Stimulated activated CD8-positive, alpha-beta memory T cell treated with anti-CD3 and anti-CD28 coated beads, Interleukin-7, amount 100 ng/mL, for 1 hour (primary cell): ENCODE measurements at places on chromosomes 4 and X.

GRCh38 chr4:3829211-3829955 lies 63.2 kb downstream of the ADRA2C start:
- DNase-seq: no peak

DNA sequence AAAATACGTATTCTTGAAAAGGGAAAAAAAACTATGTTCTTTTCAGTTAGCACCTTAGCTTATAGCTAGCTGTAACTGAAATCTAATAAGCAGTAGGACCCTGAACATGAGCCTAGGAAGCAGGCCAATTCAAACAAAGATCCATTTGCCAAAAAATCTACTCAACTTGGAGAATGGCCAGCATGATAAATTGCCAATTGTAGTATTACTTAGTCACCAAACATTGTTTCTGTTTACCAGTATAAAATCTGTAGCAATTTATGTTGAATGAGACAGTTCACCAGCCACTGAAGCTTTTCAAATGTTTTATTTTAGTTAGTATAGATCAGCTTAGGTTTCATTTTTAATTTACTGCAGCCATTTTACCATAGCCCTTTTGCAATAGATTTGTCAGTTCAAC lies 323.6 kb upstream of the DIPK2B start:
- no peak for DNase-seq

GRCh38 chr4:67743194-67743593 lies 11.0 kb downstream of the GNRHR start:
- no peak for DNase-seq

GRCh38 chrX:13066391-13066790 lies 22.0 kb upstream of the FAM9C start:
- DNase-seq: no peak

- no peak for DNase-seq
Observed at GRCh38 chr4:103429283-103429682, 231.1 kb upstream of the CENPE start.

- DNase-seq: no peak
Observed at GRCh38 chr4:110172972-110173371, 25.4 kb downstream of the ELOVL6 start.

- DNase-seq: no peak
Observed at GRCh38 chrX:29531336-29531735, 684.0 kb upstream of the MAGEB2 start.

GRCh38 chrX:24054182-24055042 lies at the start of gene EIF2S3:
Gene EIF2S3 (plus strand): TSS chrX:24054956. CDS start chrX:24054969, 13 bp downstream.
- DNase-seq: peak; percentile 60

DNA sequence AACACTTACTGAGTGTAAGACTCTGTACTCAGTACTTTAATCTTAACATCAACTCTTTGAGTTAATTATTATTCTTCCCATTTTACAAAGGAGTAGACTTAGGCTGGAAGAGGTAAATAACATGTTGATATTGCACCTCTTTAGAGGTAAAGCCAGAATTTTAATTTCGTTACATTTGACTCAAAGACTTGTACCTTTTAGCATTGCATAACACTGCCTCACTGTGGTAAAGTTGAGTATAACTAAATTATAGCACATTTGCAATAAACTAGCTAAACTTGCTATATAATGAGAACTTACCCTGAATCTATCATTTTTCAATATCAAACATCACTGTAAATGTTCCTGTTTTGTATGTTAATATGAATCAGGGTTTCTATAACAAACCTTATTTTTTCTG lies 218.5 kb downstream of the PRR32 start:
- DNase-seq: no peak

- no peak for DNase-seq
Observed at GRCh38 chrX:103376979-103377324, 614 bp downstream of the BEX3 start.

GRCh38 chrX:47568656-47569295 lies 7.8 kb downstream of the ARAF start:
- DNase-seq: no peak

GRCh38 chr4:58809948-58810347 lies 1699.8 kb upstream of the IGFBP7 start:
- no peak for DNase-seq

GRCh38 chr4:110484767-110485166 lies 8.8 kb downstream of the ENPEP start:
- no peak for DNase-seq

GRCh38 chr4:39888541-39888940 lies 89.2 kb downstream of the PDS5A start:
- no peak for DNase-seq

GRCh38 chr4:142356118-142356759 lies 489.9 kb downstream of the INPP4B start:
- no peak for DNase-seq

- no peak for DNase-seq
Observed at GRCh38 chrX:21723084-21723483, 34.8 kb downstream of the SMPX start.

DNA sequence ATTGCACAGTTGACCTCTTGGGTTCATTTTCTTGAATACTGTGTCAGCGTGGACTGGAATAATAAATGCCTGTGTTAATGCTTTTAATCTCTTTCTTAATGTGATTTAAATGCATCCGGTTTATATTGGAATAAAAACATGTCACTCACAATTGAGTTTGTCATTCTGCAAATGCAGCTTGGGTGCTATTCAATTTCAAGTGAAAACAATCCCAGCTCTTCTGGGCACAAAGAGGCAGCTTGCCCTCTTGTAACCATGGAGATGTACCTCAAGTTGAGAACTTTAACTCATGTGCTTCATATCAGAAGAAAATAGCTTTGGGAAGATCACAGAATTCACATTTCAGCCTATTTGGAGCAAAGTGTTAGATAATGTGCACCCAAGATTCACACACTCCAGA lies 355.7 kb upstream of the GNPDA2 start:
- no peak for DNase-seq

DNA sequence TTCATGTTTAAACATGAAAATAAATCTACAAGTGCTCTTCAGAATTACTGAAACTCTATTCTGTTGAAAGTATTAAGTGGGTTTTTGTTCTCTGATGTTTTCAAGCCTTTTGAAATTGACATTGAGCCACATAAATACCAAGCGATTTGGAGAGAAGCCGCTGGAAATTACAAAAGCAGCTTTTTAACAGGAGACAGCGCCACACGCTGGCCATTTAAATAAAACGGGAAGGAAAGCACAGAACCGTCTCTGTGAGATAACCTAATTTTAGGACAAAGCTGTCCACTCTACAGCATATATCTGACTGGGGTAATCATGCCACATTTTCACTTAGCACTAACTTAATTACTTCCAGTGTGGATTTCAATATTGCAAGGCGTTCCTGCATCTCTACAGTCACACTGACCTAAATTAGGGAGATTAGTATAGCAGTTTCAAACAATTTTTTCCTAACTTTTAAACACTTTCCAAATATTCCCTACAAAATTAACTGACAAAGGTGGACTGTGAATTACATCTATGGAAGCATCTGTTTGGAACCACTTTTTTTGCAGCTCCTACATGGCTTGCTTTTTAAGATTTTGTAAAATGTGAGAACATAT lies 6.8 kb upstream of the ANOS1 start:
- no peak for DNase-seq

GRCh38 chr4:8039290-8039689 lies 99.6 kb upstream of the AFAP1 start:
- no peak for DNase-seq

DNA sequence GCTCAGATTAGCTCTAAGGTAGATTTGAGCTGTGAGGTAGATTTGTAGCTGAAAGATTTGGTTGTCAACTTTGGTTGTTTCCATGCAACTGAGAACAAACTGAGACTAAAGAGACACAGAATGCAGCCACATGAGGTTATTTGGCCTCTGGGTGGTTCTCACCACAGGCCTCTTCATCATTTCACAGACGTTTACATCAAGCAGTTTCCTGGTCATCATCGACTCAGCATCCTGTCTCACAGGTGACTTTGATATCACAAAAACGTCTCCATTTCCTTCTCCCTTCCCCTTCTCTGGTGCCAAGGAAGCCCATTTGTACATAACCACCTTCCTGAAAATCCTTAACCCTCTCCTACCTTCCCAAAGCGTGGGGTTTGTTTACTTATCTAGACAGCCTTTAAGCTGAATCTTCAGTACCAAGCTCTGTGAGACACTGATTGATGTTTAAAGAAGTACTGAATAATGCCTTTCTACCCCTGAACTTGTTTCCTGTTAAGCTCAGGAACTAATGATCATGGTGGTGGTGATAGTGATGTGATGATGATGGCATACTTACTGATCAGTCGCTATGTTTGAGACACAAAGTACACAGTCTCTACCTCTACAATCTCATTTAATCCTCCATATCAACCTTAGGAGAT lies 81.9 kb downstream of the FAM114A1 start:
- no peak for DNase-seq

- no peak for DNase-seq
Observed at GRCh38 chr4:81650606-81651242, 179.0 kb upstream of the RASGEF1B start.

GRCh38 chrX:41507919-41508318 lies 60.8 kb downstream of the NYX start:
- no peak for DNase-seq

DNA sequence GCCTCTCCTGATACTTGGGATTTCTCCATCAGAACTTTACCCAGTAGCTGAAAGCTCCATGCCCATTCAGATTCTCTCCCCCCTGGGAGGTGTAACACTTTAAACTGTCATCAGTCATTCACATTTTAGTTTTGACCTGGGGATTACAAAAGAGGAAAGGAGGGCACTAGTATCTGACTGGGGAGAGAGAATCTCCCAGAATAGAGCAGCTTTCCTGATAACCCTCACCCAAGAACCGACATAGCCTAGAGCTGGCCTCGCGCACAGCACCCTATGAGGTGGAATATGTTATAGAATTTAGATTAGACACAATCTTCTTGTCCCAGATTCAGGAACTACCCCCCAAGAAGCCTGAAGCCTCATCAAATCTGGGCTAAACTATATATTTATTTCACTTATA lies 950.2 kb upstream of the TENM3 start:
- DNase-seq: no peak

DNA sequence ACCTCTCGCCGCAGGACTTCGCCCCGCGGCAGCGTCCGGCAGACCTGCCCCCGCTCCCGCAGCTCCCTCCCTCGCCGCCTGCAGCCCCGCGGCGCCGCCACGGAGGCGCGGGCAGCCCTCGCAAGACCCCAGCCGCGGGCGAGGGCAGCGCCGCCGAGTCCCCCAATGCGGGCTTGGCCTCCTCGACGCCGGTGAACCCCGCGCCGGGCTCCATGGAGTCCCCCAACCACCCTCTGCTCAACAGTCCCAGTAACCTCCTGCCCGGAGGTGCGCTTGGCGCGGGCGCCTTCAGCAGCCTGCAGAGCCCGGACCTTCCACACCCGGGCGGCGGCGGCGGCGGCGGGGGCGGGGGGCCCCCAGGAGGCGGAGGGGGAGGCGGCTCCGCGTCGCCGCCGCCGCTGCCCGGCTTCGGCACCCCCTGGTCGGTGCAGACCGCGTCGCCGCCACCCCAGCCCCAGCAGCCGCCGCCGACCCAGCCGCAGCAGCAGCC lies 1.2 kb downstream of the CPEB2 start:
- DNase-seq: peak; percentile 32

DNA sequence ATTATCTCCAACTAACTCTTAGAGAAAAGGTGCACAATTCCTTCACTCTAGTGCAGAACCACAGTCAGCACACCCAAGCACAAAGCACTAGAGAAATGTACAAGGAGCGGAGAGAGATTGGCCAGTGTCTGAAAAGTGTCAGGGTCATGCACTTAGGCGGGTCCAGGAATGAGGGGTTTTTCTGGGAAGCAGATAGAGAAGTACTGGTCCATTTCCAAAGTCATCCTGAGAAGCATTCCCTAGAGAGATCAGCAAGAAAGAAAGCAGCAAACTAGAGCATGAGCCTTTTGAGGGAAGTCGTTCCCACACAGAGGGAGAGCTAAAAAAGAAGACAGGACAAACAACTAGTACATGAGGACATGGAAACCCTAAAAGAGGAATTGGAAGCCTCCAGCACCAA lies 168.1 kb upstream of the MAP3K15 start:
- DNase-seq: no peak

GRCh38 chr4:47615385-47615784 lies 130.3 kb downstream of the ATP10D start:
- DNase-seq: no peak

DNA sequence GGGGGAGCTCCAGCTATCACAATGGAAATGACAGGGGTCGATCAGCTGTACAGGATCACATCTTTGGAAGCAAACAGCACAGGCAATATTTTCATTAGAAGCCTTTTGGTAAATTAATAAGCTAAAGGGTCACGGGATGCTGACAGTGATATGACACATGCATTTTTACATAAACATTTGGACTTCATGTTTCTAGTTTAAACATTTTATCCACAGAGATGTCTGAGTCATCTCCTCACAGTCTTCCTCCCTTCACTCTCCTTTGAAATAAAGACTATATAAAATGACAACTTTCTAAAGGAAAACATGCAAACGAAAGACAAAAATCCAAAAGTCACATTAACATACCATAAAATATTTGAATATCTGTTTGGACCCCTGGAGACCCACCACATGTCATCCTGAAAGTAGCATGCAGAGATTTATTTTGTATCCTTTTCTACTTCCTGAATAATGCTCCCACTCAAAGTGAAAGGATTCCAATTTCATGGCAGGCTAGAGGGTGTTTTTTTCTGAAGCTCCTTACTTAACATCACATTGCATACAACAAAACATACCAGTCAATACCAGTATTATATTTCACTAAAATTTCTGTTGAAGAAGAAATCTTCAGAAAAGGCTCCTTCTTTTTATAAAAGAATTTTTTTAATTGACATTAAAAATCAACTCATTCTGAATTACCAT lies 200.1 kb upstream of the PPARGC1A start:
- no peak for DNase-seq

DNA sequence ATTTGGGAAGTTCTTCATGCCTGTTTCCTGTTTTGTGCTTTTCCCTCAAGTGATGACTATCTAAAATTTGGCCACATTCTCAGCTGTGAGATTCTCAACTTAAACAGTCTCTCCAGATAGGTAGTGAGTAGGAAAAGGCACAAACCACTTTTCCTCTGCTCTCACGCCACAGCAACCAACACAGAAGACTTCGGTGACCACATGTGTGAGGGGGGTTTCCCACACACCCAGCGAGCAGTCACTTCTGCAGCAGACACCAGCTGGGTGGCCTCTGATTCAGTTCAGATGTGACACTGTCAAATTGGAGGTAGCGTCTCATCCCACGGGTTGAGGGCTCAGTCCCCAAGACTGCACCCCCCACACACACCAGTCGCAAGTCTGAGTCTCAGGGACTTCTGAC lies 25.1 kb upstream of the CLDN34 start:
- DNase-seq: peak; percentile 8

DNA sequence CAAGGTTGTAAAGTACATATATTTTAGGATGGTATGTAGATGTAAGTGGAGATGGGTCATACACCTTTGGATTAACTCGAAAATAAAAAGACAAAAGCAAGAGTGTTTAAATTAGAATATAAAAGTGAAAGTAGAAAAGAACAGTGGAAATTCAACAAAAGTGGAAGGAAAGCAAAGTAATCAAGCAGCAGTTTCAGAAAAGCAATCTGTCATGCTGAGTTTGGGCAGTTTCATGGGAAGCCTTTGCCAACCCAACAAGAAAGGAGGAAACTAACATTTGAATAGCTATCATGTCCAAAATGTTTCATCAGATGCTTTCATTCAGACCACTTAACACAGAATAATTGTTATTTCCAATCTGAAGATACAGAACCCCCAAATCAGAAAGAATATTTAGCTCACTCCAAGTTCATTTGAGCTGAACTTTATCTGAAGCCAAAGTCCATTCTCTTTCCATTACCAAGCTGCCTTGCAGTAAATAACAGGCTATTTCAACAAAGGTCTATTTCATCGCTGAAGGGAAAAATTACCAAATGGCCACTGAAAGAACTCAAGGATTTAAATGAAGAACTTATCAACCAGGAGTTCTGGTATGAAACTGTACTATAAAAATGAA lies 1.8 kb upstream of the EXOSC9 start:
- no peak for DNase-seq
